Smooth muscle cell of the coronary artery (primary cell): ENCODE measurements at places on chromosomes 11 and 22. TPM values are rescaled to one million over a fixed set of nuclear protein-coding genes. Genes with fewer than 3 reads are reported as not detected.

TMPRSS4 gene
- not detected in 2 replicates for total RNA-seq

TRIM29 gene
- total RNA-seq: not detected in 2 replicates

PCSK7 gene
- total RNA-seq: 52.0 and 57.0 TPM in 2 replicates

C22orf42 gene
- not detected in 2 replicates for total RNA-seq

CHRM4 gene
- total RNA-seq: 0.08 TPM in 1 of 2 replicates, not detected in the other

LUZP2 gene
- total RNA-seq: 0.08 and 0.12 TPM in 2 replicates

RFPL1 gene
- total RNA-seq: not detected in 2 replicates

MUC6 gene
- not detected in 2 replicates for total RNA-seq

PANX2 gene
- 0.35 and 0.98 TPM in 2 replicates for total RNA-seq
